Ascending aorta (tissue), 2 donors: ENCODE measurements at places on chromosomes 1 and 21. TPM values are rescaled to one million over a fixed set of nuclear protein-coding genes. Genes with fewer than 3 reads are reported as not detected.

The TMCO4 gene
- 5.7 TPM for total RNA-seq

The PATJ gene
- total RNA-seq: 26.7 TPM

The FMO1 gene
- total RNA-seq: not detected

The RHOU gene
- 27.7 TPM for total RNA-seq

The HCRTR1 gene
- not detected for total RNA-seq

- DNase-seq: no peak
Observed at GRCh38 chr1:234643850-234644134, 33.8 kb upstream of the IRF2BP2 start.

The FMO2 gene
- total RNA-seq: 90.3 TPM

GRCh38 chr1:198455966-198456365 lies 84.5 kb downstream of the ATP6V1G3 start:
- no peak for DNase-seq

The PGLYRP4 gene
- total RNA-seq: not detected

GRCh38 chr1:24619376-24619775 lies 23.7 kb upstream of the SRRM1 start:
- DNase-seq: no peak

- DNase-seq: no peak
Observed at GRCh38 chr1:186202271-186202764, 172.7 kb downstream of the TPR start.

DNA sequence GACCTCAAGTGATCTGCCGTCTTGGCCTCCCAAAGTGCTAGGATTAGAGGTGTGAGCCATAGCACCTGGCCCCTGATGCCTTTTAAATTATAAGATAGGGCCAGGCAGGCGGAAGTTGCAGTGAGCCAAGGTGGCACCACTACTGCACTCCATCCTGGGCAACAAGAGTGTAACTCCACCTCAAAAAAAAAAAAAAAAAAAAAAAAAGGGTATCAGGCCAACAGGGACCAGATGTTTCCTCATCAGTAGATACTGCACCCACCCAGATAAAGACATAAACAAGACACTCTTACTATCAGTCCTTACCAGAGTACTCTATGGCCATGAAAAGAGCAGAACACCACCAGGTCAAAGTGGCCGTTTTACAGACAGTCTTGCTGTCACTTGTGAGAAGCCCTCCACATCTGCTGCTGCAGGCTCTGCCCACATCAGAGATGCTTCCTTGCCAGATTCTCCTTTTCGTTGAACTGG lies 3.3 kb downstream of the C21orf58 start:
- DNase-seq: no peak

The METTL13 gene
- 6.9 TPM for total RNA-seq
